Hematopoietic multipotent progenitor cell (in vitro differentiated cells): ENCODE measurements at places on chromosomes 3 and 15.

GRCh38 chr15:35305031-35305550 is 220.0 kb upstream of the NANOGP8 start:
- no peak for DNase-seq

DNA sequence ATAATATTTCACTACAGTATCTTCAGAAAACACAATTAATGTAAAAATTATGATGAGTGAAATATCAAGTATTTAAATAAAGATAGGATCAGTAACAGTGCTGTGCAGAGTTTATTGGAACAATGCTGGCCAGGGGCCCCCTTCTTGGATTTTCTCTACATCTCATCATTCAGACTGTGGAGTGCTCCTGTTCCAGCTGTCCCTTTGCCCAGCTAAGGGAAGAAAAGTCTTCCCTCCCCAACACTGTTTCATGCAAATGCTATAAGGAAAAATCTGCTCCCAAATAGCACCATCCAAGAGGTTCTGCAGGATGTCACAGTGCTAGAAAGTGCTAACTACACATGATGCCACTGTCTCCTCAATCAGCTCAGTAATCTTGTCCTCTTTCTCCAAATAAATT is 64.5 kb downstream of the RPL39L start:
- no peak for DNase-seq

GRCh38 chr15:35115155-35115725 is 30.1 kb upstream of the NANOGP8 start:
- DNase-seq = no peak

DNA sequence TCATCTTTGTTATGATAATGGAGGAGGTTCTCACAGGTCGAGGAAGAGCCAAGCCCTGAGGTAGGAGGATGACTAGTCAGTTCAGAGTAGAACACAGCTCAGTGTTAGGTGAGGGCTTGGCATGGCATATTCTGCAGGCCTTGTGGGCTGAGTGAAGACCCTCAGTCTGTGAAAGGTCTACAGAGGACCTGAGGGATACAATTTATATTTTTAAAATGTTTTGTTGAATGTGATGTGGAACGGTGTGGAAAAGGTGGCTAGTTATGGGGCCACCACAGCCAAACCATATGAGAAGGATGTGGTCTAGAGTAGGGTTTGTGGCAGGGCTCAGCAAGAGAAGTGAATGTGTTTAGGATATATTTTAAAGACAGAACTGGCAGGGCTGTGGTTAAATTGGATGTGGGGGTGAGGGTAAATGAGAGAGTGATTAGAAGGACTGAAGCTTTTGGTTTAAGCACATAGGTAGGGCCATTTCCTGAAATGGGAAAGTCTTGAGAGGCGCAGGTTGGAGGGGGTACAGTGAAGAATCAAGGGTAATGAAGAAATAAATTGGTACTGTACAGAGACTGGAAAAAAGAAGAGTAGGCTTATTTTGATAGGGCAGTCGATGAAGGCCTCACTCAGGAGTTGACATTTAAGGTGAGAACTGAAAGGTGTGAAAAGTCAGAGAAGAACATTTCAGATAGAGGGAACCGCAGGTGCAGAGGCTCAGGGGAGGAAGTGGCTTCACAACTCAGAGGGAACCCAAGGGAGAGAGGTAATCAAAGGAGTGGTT is 60.5 kb downstream of the SPTSSB start:
- peak; percentile 48 for DNase-seq

DNA sequence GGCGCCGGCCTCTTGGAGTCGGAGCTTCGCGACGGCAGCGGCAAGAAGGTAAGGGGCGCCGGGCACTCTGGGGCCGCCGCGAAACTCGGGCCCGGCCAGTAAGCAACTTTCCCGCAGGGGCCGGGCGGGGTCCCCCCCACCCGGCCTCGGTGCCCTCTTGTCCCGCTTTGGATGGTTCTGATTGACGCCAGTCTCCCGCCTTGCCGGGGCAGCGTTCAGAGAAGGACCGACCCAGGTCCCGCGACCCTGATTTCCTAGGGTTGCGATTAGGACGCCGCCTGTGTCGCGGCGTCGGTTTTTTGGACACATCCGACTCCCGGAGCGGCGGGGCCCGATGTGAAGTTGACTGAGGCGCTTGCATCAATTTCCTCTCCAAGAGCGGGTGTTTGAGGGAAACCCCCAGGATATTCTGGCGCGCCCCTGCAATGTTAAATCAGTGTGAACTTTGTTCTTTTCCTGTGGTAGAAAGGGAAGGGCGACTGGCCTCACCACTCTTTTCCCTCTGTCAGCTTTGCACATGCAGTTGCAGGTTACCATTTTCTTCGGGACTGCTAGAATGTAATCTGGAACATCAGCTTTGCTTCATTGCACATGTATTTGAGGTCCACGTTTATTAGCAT is 755 bp downstream of the PDE8A start:
- peak; percentile 44 for DNase-seq

GRCh38 chr3:35723480-35724097 is 84.3 kb downstream of the ARPP21 start:
- no peak for DNase-seq

- DNase-seq = no peak
Measured at GRCh38 chr15:64355348-64355943, 527 bp downstream of the CSNK1G1 start.

- no peak for DNase-seq
Measured at GRCh38 chr3:68402235-68402918, 530.0 kb downstream of the TAFA4 start.

GRCh38 chr3:100269410-100270214 is 8.8 kb downstream of the TBC1D23 start:
- no peak for DNase-seq

DNA sequence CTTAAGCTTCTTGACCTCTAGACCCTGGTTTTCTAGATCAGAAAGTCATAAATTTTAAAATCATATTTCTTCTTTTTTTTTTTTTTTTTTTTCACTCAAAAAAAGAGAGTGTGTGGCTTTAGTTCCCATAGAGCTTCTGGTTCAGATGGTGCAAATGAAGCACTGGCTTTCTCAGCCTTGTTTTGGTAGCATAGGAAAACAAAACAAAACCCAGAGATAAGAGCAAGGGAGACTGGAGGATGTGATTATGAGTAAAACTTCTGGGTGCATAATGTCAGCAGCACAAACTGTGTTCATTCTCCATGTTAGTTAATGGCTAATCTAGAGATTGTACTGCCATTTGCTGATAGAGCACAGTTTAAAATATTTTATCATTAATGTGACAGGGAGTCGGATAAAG is 55.4 kb downstream of the RARB start:
- DNase-seq = no peak

DNA sequence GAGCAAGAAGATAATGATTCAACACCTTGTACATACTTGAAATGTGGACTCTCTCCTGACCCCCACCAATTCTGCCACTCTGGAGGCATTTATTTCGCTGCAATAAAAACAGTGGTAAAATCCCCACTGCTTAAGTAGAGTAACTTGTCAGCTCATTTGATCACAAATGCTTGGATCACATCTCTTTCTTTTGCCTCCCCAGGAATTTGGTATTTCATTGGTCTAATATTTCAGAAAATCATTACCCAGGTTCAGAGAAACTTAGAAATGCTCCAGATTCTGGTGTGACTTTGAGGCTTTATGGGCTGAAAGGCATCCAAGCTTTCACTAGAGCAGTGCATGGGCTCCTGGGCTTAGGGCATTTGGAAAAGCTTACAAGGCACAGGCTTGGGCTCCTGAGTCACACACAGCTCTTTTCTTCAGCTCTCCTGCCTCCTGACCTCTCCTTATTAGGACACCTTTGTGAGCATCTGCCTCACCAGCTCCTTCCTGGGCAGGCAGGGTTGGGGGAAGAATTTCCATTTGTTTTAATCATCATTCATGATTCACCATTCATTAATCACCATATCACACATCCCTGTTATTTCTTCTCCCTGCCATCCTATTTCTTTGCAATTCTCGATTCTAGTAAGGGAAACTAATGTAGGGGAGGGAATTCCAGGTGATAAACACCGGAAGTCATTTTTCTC is 22.5 kb downstream of the CDCP1 start:
- DNase-seq = no peak

DNA sequence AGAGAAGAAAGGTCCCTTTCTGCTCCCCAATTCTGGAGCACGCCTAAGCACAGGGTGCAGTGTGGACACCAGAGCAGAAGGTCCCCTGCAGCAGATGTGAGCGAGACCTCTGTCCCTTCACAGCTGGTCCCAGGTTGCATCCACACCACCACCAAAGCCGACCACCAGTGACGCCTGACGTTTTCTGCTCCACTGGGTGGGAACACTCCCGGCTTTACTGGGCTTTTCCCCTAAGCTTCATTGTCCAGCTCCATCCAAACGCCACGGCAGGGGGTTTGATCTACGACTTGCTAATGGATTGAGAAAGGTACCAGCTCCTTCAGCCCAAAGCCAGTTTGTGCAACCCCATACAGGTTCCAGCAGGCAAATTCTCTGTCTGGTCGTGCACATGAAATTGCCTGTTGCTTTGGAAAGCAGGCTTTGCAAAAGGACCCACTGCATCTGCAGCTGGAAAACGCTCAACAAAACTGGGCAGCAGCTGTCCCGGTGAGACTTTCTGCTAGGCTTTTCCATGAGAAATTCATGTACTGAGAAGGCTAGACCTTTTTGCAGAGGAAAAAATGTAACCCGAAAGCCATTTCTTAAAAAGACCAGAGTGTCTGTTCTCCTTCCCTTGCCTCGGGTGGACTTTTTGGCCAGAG is 31.1 kb downstream of the ADAMTS17 start:
- DNase-seq = no peak

DNA sequence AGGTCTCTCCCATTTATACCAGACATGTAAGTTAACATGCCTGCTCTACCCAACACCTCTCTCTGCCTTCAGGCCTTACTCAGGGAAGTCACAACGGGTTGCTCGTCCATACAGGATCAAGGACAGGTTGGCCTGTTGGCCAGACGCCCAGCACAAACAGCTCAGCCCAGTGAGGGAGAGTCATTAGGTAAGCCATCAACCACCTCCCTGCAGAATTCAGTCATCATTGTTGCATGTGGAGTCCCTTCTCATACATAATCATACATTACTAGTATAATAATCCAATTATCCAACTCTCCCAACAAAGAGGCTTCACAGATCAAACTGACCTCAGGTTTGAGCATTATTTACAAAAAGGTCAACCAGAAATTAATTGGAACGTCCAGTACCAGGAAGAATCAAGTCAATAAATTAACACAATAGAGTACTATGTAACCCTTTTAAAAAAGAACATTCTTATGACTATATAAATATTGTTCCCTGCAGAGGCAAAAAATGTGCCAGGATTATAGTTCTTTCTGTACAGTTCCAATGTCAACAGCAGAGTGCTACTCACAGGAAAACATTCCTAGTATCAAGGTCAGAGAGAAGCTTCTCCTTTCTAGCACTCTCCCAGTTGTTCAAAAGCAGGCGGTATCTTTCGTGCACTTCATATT is 33.2 kb downstream of the HOMER2 start:
- no peak for DNase-seq
